Left renal pelvis (tissue), 4 donors: ENCODE measurements at places on chromosomes 7 and 10.

DNA sequence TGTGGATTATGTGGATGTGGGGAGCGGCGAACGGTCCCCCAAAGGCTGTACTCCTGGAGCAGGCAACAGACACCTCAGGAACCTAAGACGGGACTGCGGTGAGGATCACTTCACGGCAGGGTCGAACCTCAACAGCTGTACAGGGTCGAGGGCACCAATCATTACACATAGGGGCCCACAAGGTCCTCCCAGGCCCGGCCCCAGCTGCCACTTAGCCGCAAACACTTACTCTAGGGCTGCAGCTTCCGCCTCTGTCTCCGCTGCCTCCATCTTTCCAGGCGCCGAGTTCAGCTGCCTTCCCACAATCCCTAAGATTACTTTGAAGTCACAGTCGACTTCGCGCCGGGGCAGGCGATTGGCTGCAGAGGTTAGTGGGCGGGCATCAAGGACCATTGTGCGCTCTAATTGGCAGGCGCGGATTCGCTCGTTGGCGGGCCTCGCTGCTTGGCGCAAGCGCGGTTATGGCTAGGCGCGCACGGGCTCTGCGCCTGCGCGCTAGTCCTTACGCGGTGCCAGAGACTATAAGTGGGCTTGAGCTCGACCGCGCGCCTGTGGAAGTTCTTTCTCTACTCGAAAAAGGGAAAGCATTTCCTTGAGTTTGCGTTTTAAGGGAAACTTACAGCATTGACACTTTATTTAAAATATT lies at the start of gene ZWINT:
ZWINT (minus strand) TSS at position 293 of the 646 bp plus-strand sequence; CDS start at position 270, 23 bp downstream.
- peak; percentile 89 for DNase-seq

- DNase-seq, result no peak
Observed at GRCh38 chr10:103111918-103112877, 80.9 kb downstream of the NT5C2 start.

DNA sequence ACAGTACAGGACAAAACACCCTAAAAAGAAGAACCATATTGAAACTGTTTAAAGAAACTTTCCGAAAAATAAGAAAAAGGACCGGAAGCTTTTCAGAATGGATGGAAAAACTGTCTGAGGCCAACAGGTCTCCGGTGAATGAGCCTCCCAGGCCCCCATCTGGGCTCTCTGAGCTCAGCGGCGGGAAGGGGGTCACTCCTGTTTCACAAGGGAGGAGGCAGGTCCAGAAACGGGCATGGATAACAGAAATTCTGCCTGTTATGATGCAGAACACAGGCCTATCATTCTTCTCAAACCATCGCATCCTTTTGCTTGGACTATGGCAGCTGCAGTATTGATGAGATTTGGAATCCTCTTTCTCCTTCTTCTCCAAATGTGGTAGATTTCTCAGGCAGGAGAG lies 58.9 kb upstream of the SHH start:
- DNase-seq, result no peak

GRCh38 chr7:146355216-146355615 lies 238.6 kb downstream of the CNTNAP2 start:
- no peak for DNase-seq

DNA sequence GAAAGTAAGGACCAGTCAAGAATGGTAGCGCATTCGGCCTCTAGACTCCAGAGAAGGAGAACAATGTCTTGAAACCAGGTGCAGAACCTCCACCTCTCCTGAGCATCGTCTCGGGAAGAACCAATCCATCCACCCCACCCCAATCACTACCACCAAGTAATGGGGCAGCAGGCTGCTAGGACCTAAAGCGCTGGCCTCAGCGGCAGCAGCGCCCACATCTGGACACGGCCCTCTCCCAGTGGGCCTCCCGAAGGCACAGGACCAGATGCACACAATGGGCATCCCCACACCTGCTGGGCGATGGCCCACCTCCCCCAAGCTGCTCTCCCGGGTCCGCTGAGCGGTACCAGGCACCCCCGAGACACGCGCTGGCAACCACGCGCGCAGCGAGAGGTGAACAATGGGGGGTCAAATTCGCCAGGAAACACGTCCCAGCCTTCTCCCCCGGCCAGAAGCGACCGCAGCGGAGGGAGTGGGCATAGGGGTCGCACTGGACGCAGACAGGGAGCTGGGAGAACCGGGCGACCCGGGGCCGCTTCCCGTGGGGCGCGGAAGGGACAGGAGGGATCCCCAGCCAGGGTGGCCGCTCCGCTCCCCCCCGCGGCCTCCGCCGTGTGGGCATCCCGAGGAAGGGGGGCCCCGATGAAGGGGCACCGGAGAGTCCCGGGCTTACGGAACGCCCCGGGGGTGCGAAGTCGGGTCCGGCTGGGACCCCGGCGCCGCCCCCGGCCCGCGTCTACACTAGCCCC lies 506 bp downstream of the CTTNBP2 start:
- DNase-seq, result no peak
